ENCODE measurements at places on chromosomes 2 and 18.

DNA sequence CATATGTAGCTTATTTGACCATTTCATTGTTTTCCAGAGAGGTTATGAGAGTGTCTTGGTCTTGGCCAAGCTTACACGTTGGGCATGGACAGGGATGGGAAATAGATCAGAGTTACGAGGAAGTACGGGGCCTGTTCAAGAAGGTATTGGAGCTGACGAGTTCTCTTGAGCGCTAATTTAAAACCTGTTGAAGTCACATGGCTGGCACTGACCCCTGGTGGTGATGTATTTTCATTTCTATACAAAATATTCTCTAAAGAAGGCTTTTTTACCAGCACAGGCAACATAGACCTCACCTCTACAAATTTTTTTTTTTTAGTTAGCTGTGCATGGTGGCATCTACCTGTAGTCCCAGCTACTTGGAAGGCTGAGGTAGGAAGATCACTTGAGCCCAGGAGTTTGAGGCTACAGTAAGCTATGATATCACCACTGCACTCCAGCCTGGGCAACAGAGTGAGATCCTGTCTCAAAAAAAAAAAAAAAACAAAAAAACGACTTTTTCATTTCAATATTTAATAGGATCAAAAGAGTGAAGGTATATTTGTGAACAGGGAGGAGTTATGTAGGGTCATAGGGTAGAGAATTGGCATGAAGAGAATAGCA, 19.6 kb downstream of the UGP2 start:
- peak; percentile 52 for DNase-seq

GRCh38 chr2:219722276-219722879, 94.9 kb downstream of the SLC4A3 start:
- DNase-seq: no peak

DNA sequence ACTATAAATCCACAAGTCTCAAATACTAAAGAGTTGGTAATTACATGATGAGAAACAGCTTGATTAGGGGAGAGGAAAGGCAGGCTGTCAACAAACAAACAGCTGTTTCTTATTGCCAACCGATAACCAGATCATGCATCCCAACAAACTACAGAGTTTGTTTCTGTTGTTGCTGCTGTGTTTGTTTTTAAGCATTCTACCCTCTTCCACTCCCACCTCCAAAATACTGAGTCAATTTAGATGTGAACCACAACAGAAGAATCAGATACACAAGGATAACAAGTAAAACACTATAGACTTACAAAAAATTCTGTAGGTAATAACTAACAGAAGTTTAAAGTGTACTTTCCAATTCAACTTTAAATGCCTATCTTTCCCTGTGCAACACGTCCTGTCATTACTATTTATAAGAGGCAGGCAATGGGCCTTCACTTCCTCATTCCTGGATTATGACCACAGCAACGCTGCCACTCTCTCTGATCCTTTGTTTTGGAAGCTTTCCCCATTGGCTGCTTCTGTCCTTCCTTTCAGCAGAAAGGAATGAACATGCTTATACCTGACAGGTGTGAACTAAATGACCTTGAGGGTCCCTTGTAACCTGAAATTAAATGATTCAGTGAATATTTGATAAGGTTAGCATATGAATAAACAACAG, 152.0 kb downstream of the SRBD1 start:
- DNase-seq: no peak

DNA sequence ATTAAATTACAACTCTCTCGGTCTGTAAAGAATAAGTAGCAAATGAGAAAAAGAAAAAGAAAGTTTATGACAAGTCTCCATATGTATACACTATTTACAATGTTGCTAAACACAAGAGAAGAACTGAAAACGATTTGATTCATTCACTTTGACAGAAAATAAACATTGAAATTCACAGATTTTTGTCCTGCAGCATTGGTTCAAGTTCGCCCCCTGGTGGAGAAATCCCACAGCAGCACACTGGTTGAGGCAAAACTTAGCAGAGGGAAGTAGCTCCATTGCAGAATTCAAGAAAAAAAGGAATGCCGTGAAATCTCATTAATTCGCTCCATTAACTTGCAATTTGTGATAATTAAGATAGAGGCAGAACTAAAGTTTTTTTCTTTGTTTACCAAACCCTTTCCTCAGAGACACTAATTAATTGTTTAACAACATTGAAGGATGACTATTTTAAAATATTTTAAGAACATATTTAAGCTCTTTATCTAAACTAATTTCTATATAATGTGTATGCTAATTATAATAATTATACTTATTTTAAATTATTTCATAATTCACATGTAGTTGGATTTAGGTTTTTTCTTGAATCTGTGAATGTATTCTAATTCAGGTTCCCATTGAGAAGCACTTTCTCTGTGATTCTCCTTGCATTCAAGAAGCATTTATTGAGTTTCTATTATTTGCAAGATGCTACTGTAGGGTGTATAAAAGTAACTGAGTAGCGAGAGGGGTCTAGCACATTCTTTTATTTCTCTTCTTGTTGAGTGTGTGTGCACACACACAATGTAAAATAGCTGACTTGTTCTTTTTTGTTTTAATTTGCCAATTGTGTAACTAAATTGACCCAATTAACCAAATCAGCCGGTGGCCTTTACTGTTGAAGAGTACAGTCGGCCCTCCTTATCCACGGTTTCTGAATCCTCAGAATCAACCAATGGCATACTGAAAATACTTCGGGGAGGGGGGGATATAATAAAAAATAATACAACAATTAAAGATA, 74.1 kb downstream of the COL4A3 start:
- DNase-seq: peak; percentile 51

GRCh38 chr2:109727929-109728447, 66.1 kb upstream of the RGPD5 start:
- DNase-seq: no peak

DNA sequence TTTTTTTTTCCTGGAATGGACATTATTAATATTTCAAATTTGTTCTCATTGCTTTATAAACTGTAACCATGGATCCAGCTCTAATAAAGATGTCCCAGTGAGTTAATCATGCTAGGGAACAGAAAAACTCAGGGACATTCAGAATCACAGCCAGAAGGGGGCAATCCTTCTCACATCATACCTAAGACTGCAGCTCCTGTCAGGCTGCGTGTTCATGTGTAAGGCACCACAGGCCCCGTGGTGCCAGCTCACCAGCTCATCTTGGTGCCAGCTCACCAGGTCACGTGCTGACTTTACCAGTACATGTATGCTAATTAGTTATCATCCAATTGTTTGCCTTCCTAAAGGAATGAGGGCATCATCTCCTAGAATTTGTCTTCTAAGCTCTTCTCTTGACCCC, 84.7 kb upstream of the NEDD4L start:
- no peak for DNase-seq

- no peak for DNase-seq
Observed at GRCh38 chr2:224954980-224955379, 87.3 kb downstream of the DOCK10 start.

- DNase-seq: no peak
Observed at GRCh38 chr2:8202132-8202531, 479.7 kb upstream of the ID2 start.

- no peak for DNase-seq
Observed at GRCh38 chr2:61722318-61722717, 131.5 kb downstream of the FAM161A start.

DNA sequence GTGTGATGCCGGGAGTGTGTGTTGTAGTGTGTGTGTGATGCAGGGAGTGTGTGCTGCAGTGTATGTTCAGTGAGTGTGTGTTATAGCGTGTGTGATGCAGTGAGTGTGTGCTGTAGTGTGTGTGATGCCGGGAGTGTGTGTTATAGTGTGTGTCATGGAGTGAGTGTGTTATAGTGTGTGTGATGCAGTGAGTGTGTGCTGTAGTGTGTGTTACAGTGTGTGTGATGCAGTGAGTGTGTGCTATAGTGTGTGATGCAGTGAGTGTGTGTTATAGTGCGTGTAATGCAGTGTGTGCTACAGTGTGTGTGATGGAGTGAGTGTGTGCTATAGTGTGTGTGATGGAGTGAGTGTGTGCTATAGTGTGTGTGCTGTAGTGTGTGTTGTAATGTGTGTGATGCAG, 182.1 kb upstream of the SOX11 start:
- DNase-seq: no peak

DNA sequence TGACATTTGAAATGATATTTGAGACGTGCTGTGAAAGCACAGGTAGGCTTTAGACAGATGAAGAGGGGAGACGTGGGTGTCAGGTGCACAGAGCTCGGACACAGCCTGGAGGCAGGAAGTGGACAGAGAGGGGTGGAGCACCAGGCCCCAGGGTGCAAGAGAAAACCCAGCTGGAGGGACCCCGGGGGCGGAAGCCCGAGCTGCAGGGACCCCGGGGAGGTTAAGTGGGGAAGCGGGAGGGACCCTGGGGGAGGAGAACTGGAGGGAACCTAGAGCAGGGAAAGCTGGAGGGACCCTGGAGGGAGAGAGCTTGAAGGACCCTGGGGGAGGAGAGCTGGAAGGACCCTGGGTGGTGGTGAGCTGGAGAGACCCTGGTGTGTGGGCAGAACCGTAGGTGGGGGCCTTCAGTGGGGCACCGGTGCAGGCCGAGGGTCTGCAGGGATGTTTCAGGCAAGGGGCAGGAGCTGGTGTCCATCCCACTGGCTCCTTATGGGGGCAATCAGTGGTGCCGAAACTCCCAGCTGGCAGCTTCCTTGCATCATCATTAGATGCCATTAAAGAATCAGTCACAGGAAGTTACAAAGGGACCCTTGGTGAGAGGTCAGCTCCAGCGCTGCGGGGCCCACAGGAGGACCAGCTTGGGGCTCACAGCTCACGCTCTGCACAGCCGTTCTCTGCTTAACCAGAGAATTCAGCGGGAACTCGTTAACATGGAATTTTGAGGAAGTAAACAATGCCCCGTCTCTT, 246.6 kb downstream of the EIPR1 start:
- DNase-seq: no peak

- no peak for DNase-seq
Observed at GRCh38 chr2:107621186-107622165, 205.2 kb upstream of the RGPD4 start.

- no peak for DNase-seq
Observed at GRCh38 chr18:26208977-26209376, 17.3 kb upstream of the TAF4B start.

- no peak for DNase-seq
Observed at GRCh38 chr2:237016121-237016915, 69.4 kb upstream of the COPS8 start.

GRCh38 chr2:48332286-48332685, 197.7 kb upstream of the STON1 start:
- no peak for DNase-seq

DNA sequence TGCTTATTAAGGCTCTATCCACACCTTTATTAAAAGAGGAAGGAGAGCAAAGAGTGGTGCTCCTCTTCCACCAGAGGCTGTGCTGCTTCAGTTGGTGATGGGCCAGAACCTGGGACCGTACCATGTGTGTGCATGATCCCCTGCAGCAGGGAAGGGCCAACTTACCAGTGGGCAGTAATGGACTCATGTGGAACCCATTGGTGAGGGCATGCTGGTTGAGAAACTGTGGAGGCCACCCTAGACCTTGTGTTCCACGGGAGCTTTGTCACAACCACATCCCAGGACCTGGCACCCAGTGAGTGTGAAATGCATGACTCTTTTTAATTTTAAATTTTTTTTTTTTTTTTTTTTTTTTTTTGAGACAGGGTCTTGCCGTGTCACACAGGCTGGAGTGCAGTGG, 5.4 kb downstream of the UBE2F start:
- DNase-seq: no peak

GRCh38 chr2:127535422-127535901, at the start of gene MYO7B:
TSS of gene MYO7B (plus strand) at chr2:127535683. CDS start at chr2:127559723, 24,040 bp downstream.
- no peak for DNase-seq

GRCh38 chr2:18402-19271, 27.7 kb downstream of the FAM110C start:
- DNase-seq: no peak

GRCh38 chr2:150470435-150470834, 17.0 kb downstream of the RND3 start:
- no peak for DNase-seq

GRCh38 chr2:46239175-46239846, 57.9 kb upstream of the EPAS1 start:
- peak; percentile 54 for DNase-seq

GRCh38 chr2:171792886-171793580, 101.0 kb downstream of the SLC25A12 start:
- no peak for DNase-seq

DNA sequence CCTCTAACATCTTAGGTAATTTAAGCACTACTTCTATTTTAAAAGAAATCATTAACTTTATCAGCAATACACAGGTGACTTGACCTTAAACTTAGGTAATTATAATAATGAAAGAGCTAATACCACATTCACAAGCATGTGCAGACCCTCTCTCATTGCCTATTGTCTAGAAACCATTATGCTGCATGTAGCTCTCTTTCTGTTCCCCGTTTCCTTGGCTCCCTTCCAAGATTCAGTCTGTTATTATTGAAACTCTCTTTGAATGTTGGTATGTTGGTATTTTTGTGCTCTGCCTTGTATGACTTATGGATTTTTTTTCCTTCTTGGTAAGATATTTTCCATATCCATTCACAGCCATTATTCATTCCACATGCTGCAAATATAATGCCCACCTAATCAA, 201.2 kb downstream of the CDCA7 start:
- DNase-seq: no peak

- DNase-seq: no peak
Observed at GRCh38 chr2:139492131-139492680, 712.0 kb upstream of the NXPH2 start.

GRCh38 chr2:128805237-128805636, 486.6 kb upstream of the HS6ST1 start:
- no peak for DNase-seq

DNA sequence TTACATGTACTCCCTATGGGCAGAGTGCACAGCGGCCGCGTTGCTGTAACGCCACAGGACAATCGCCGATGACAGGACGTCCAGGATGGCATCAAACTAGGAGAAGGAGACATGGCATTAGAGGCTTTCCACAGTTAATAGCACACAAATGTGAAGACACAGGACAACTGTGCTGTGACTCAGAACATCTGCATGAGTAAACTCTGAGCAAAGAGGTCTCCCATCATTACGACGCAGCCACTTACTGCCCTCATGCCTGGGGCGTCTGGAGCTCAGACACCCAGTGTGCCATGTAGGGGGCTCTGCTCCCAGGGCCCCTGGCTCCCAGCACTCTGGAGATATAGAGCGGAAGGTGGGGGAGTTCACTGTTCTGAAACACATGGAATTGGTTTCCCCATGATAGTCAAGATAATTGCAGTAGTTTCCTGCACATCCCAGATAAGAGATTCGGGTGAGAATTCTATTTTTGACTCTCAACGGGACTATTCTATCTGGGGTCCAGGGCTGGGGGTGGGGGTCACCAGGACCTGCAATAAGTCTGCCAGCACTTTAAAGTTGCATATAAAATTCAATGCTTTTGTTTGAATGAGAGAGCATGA, 168.1 kb downstream of the TMEM163 start:
- no peak for DNase-seq

Data from activated T-cell treated with anti-CD3 and anti-CD28 coated beads, Interleukin-2, amount 50 U/mL, for 72 hours (primary cell).